ENCODE measurements at places on chromosomes 11 and 22. TPM values are rescaled to one million over a fixed set of nuclear protein-coding genes. Genes with fewer than 3 reads are reported as not detected.
A peak's percentile ranks its signal among the peaks of the same experiment; 100 is the strongest.

KCNQ1 gene
- 1.2 TPM for total RNA-seq

SDHD gene
- 174 TPM for total RNA-seq

P2RY2 gene
- 44.2 TPM for total RNA-seq

MUC5B gene
- total RNA-seq, result not detected

PATE2 gene
- not detected for total RNA-seq

BIRC2 gene
- 29.0 TPM for total RNA-seq

MFRP gene
- total RNA-seq, result not detected

OR2AG1 gene
- total RNA-seq, result not detected

GRCh38 chr11:57434640-57435546 lies 8.0 kb upstream of the SLC43A3 start:
- DNase-seq, result no peak

GRCh38 chr11:31943056-31943780 lies 132.1 kb upstream of the PAX6 start:
- DNase-seq, result no peak

DNA sequence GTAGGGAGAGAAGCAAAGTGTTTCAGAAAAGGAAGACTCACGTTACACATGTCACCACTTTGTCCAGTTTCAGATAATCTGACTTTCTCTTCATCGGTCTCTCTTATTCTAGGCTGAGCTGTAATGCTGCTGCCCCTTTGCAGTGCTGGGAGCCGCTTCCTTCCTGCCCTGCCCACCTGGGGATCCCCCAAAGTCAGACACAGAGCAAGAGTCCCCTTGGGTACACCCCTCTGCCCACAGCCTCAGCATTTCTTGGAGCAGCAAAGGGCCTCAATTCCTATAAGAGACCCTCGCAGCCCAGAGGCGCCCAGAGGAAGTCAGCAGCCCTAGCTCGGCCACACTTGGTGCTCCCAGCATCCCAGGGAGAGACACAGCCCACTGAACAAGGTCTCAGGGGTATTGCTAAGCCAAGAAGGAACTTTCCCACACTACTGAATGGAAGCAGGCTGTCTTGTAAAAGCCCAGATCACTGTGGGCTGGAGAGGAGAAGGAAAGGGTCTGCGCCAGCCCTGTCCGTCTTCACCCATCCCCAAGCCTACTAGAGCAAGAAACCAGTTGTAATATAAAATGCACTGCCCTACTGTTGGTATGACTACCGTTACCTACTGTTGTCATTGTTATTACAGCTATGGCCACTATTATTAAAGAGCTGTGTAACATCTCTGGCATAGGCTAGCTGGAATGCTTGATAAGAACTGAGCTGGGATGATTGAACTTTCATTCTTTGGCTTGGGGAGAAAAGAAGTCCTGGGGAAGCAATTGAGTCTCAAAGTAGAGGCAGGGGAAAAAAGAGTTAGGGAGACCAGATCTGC lies 31.2 kb upstream of the SMIM35 start:
- no peak for DNase-seq

- no peak for DNase-seq
Measured at GRCh38 chr11:115885535-115886421, 381.6 kb upstream of the CADM1 start.

DNA sequence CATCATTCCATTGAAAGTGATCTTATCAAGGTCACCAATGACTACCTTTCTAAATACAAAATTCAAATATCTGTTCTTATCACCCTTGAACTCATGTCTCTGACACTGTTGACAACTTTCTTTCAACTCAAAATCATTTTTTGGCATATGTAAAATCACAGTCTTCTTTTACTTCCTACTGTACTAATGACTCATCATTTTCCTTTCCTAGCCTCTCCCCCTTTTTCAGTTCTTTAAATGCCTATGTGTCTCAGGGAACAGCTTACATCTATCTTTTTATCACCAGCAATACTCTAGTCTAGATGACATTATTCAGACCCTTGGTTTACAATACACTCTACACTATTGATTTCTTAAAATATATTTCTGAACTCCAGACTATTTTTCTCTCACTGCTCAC lies 2220.7 kb upstream of the RAG2 start:
- no peak for DNase-seq

DNA sequence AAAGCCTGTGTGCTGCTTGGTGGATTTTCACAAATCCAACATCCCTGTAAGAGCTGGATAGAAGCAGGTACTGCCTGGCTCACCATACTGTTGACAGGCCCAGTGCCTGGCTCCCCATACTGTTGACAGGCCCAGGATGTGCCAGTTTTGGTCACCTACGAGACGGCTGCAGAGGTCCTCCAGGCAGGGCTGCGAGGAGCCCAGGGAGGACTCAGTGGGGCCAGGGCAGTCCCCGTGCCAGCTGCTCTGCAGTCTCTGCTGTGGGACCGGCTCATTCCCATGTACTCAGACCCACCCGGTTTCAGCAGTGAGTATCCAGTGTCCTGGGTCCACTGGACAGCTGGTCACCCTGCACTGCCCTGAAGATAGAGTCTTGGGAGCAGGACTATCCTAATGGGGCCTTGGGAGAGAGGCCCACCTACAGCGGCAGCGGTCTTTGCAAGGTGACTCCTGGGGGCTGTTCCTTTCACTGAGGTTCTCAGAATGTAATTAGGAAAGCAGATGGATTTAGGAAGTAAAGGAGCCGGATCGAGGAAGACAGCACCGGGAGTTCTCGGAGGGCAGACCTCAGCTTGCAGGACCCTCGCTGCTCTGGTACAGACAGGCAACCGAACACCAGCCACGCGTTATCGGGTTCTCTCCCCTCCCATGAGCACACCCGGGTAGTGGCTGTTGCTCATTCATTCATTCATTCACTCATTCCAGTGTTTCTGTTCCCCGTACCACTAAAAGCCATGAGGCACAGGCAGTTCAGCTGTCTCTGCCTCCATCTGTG lies 106.1 kb downstream of the CTTN start:
- DNase-seq, result peak; percentile 6

DNA sequence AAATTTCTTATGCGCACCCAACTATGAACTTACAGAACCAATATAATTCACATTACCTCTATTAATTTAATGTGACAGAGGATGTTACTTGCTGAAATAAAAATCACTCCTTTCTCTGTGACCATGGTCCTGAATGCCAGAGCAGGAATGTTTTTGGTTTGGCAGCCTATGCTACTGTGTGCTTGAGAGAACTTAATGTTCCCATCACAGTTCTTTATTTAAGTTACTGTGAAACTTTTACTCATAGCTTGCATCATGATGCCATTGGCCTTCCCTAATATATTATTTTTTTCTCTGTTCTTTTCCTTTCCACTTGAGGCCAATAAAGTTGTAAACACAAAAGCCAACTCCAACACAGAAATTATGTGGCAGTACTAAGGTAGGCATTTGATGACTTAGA lies 142.2 kb downstream of the FAM76B start:
- DNase-seq, result no peak

- no peak for DNase-seq
Measured at GRCh38 chr11:95676308-95676707, 113.3 kb downstream of the FAM76B start.

DNA sequence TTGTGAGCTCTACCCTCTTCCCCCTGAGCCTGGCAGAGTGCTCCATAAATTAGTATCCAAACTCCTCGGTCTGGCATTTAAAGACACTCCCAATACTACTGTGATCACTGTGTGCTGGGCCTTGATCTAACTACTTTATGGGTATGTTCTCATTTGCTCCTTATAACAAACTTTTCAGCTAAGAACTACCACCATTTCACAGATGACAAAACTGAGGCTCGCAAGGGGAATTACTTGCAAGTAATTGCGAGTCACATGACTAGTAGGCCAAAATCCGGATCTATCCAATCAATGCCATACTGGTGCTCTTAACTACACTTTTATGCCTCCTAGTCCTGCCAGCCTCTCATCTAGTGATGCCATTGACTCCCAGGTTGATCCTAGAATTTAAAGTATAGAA lies 3.6 kb downstream of the THOC5 start:
- DNase-seq, result no peak

DNA sequence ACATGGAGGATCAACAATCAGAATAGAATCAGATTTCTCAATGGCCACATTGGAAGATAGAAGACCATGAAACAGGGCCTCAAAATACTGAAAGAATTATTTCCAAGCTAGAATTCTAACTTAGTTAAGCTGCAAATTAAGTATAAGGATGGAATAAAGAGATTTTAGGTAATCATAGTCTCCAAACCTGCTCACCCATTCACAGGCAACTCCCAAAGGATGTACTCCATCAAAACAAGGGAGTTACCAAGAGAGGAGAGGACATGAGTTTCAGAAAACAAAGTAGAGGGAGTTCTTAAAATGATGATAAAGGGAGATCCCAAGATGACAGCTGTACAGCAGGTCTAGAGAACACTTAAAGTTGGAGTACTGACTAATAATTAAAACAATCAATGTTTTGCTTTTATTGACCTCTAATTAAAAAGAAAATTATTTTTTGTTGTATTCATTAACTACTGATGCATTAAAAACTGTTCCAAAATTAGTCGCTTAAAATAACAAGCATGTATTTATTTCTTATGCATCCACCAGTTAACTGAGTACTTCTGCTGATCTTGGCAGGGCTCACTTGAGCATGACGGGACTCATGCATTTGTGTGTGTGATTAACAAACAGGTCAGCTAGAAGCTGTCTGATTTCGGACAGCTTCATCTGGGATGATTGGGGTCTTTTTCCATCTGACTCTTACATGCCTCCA lies 95.6 kb downstream of the CD44 start:
- DNase-seq, result no peak

- DNase-seq, result peak; percentile 62
Measured at GRCh38 chr22:45163099-45163450, 650 bp upstream of the NUP50 start.

DNA sequence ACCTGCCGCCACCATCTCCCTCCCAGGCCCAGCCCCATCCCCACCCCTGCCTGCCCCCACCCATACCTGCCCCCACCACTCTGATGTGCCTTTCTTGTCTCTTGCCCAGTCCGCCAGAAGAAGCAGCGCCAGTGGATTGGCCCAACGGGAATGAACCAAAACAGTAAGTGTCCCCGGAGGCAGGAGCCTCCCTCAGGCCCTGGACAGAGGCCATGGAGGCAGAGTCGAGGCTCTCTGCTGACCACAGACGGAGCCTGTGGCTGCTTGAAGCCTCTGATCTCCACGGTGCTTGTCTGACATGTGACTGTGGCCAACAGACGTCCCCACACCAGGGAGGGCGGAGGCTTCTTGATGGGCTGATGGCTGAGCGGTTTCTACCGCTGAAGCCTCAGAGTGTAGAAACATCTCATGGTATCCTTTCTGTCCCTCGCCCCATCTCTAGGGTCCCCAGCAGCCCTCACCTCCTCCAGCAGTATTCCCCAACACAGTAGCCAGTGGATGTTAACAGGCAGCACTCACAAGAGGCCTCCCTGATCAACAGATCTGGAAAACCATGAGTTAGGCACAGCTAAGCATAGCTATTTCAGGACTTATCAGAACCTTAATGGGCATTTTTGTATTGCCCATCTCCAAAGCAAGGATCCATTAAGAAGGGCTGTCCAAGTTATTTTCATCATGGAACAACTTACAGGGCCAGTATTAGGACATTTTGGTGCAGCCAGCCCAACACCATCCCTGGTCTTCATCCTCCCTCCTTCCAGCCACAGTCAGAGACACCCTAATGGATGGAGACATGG lies 21.7 kb downstream of the CD5 start:
- no peak for DNase-seq

DNA sequence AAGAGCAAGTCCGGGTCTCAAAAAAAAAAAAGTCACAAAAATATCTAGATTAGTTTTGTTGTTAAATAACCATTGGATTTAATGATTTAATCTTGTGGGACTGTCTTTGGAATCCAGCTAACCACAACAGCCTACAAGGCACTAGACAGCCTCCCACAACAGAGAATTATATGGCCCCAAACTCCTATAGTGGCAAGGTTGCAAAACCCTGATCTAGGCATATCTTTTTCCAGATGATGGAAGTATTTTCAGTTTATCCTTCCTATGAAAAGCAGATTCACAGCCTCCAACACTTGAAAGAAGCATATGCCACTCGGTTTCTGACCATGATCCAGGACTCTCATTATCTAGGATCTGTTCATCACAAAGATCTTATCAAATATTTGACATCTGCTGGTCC lies 5.4 kb upstream of the C11orf87 start:
- no peak for DNase-seq

DNA sequence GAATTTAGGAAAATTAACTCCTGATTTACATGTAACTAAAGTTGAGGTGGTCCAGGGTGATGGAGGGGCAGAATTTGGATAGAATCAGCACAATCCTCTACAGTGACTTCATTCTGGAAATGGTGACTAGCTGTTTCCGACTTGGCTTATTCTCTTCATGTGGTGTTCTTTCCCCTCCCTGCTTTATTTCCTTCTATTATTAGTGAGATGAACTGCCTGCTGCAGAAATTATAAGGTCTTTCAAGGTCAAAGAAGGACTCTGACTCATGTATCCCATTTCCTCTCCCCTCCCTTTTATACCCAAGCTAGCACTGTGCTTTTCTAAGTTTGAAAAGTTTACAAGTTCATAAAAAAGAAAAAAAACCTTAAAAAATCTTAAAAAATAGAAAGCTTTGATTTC lies 12.2 kb upstream of the MRPL17 start:
- DNase-seq, result no peak

GRCh38 chr11:131370090-131370751 lies at the start of gene NTM:
Gene NTM, plus strand, starts transcription at chr11:131370615.
- peak; percentile 44 for DNase-seq

DNA sequence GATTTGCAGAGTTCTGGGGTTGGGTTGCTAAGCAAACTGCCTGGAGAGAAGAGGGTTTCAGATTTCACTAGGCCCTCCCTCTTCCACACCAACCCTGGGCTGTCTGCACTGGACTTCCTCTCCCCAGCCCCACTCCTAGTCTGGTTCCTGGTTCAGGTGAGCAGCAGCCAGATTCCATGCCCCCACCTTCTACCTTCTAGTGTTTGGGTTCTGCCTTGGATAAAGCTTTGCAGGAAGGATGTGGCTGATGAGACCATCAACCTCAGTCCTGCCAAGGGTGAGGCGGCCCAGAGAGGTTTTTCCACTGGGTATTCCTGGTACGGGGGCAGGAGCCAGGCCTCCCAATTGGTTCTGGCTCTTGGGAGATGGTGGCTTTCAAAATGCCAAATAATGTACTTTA lies 68.3 kb downstream of the BCR start:
- no peak for DNase-seq

- DNase-seq, result peak; percentile 73
Measured at GRCh38 chr11:1772270-1773130, 8.8 kb upstream of the CTSD start.

DNA sequence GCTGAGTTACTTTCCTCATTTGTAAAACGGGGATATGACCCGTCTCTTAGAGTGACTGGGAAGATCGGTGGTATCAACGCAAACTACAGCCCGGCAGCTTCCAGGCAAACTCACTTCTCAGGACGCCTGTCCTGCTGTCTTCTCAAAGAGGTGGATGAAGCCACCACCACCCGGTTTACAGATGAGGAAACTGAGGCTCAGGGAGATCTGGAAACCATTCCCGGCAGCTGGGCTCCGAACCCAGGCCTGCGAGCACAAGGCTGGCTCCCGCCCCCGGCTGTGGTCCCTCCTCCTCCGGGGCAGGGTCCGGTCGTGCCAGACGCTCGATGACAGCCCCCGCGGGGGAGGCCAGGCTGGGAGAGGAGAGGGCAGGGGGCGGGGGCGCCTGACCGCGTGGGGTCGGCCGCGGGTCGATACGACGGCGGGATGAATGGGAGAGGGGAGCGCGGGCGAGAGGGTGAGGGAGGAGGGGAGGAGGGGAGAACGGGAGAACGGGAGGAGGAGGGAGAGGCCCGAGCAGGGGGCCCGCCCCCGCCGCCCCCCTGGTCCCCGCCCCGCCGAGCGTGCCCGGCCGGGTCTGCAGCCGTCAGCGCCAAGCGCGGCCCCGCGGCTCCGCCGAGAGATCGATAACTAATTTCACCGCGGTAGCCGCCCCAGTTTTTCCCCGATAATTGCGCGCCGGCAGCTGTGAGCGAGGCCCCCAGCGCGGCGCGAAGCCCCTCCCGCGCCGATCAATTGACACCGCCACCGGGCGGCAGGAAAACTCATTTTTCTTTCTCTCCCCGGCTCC lies 14.0 kb downstream of the IGLL1 start:
- DNase-seq, result peak; percentile 43

Measured in psoas muscle (tissue), 8 donors.